ENCODE measurements at places on chromosomes 7 and 10.

DNA sequence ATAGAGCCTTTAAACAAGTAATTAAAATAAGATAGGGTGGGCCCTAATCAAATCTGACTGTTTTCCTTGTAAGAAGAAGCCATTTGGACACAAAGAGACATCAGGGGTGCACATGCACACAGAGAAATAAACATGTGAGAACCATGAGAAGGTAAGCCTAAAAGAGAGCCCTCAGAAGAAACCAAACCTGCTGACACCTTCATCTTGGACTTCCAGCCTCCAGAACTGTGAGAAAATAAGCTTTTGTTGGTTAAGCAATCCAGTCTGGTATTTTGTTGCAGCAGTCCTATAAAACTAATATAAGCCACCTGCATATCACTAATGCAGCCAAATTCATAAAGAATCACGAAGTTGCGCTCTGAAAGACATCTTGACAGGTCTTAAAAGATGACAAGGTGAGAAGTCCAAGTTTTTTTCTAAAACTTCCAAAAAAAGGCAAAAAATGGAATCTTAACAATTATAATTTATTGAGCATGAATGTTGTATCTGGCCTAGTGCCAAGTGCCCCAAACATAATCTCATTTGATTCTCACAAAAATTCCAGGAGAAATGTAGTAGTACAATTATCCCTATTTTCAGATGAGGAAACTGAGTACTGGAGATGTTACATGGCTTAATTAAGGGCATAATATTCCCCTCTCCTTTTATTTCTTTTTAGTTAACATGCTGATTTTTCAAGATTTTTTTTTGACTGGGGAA, 34.3 kb upstream of the FAM133B start:
- DNase-seq: no peak

- no peak for DNase-seq
Observed at GRCh38 chr10:48789486-48790456, 105.1 kb downstream of the WDFY4 start.

DNA sequence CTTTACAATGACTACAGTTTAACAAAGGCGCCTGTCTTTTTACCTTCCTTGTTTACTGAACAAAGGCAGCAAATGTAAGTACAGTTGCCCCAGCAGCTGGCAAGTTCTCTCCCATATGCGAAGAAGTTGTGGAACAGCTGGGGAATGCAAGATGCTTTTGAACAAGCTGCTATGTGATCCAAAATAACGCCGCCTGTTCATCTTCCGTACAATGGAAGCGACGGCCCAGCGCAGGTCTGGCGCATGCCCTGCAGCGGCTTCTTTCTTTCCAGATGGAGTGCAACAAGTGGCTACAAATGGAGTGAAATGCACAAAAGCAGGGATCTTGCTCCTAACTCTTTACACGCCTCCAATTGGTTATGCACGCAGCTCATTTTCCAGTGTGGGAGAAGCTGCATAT, 97.0 kb upstream of the SVIL start:
- DNase-seq: no peak

DNA sequence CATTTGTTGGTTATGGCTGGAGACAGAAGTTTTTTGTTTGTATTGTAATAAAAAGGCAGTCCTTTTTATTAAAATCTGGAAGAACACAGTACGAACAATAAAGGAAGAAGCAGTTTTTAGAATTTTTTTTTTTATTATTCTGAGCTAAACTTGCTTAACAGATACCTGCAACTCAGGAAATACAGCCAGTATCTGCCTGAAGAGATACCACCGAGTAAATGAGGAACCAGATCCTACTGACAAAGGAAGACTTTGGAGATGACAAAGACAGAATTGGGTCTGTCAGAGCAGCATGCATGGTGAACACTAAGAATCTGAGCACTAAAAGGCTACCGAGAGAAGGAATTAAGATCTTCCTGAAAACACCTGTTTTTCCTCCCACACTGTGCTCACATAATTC, 1335.9 kb upstream of the SORCS1 start:
- no peak for DNase-seq

- no peak for DNase-seq
Observed at GRCh38 chr7:26153823-26154783, 2.1 kb downstream of the NFE2L3 start.

DNA sequence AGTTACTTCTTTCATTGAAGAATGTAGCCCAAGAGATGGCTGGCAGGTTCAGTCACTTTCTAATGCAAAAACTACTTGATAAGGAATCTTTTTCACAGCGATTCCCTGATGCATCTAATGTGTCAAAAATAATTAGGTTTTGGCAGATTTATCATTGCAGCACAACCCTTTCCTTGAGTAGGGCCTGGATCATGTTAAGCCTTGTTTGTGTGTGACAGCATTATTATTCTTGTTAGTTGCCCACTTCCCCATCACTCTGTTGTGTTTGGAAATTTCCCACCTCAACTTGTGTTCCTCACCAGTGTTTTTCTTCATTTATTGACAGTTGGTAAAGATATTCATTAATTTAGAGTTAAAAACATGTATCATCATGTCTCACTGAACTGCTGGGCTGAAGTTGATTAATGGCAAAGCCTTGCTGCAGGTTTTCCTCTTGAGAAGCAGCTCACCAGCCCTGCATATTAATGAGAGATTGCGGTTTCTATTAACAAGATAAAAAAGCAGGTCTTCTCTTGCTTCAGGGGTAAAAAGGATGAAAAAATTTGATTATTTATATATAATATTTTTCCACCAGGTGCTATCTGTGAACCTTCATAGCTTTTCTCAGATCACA, 233.3 kb upstream of the MDFIC start:
- no peak for DNase-seq

DNA sequence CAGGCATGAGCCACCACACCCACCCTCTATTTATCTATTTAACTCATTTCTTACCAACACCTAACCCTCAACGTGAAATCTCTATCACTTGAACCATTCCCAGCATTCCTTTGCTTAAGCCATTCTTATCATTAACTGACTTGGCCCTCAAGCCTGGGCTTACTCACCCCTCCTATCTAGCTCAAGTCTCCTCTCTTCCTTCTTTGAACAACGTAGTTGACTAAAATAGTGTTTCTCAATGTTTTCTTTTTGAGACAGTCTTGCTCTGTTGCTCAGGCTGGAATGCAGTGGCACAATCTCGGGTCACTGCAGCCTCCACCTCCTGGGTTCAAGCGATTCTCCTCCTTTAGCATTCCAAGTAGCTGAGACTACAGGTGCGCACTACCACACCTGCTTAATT, 7.0 kb downstream of the ANXA7 start:
- no peak for DNase-seq

DNA sequence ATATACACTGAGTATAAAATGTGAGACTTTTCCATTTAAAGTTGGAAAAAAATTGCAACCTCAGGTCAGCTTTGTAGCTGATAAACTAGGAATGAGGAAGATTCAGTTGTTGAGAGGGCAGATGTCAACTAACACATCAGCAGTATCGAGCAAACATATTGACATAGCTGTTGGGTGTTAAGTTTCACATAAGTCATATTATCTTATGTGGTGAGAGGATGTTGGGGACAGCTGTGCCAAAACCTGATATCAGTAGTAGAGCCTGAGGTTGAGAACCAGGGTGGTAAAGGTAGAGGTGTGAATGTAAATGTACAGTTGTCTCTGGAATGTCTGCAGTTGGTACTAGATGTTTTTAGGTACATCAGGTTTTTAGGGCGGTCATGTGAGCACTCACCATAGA, 5.0 kb downstream of the ZRANB1 start:
- DNase-seq: no peak

- DNase-seq: no peak
Observed at GRCh38 chr10:31604096-31604495, 285.1 kb downstream of the ZEB1 start.

GRCh38 chr7:112908086-112908485, 117.9 kb upstream of the TMEM168 start:
- no peak for DNase-seq

GRCh38 chr7:35386082-35386815, 132.3 kb upstream of the TBX20 start:
- no peak for DNase-seq

GRCh38 chr7:133702078-133702477, 425.1 kb upstream of the LRGUK start:
- no peak for DNase-seq

All from activated T-helper 1 cell treated with anti-CD3 and anti-CD28 coated beads, Interleukin-2, amount 50 U/mL, for 16 hours (primary cell).